ENCODE measurements at places on chromosomes 4 and X.

- no peak for DNase-seq
Measured at GRCh38 chr4:26238778-26239679, 81.8 kb upstream of the RBPJ start.

- DNase-seq, result no peak
Measured at GRCh38 chrX:153829799-153830639, at the start of gene PDZD4. TSS of gene PDZD4 (minus strand) at chrX:153830544. CDS start at chrX:153830298, 246 bp downstream.

DNA sequence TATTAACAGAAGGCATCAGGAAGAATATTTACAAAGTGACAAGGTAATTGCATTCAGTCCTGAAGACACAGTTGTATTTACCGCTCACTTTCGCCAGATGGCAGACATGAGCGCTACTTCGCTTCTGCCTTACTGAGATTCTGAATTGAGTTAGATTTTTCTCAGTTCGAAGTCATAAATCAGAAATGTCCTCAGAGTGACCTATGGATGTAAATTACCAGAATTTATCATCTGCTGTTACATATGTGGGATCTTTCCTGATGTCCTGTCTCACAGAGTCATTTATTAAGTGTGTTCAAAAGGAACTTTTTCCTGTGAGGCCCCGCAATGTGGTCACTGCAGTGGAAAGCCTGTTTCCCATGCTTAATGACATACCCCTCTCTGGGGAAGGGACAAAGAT lies 97.3 kb upstream of the DCLK2 start:
- peak; percentile 4 for DNase-seq

GRCh38 chrX:8748855-8749254 lies 16.9 kb upstream of the ANOS1 start:
- DNase-seq, result no peak

DNA sequence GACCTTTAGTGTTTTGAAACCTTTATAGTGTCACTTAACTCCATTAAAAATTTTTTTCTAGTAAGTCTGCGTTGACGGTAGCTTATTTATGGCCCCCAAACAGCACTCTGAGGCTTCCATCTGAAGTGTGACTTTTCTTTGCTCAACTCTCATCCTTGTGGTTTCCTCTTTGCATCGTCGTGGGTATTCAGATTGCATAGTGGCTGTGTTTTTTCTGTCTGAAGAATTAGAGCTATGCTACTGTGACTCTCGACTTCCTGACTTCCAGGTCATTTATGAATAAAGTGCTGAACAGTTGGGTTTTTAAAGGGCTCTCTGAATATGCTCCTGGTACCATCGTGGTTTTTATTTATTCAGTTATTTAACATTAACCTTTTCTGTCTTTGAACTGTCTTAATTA lies 44.9 kb downstream of the JADE1 start:
- no peak for DNase-seq

DNA sequence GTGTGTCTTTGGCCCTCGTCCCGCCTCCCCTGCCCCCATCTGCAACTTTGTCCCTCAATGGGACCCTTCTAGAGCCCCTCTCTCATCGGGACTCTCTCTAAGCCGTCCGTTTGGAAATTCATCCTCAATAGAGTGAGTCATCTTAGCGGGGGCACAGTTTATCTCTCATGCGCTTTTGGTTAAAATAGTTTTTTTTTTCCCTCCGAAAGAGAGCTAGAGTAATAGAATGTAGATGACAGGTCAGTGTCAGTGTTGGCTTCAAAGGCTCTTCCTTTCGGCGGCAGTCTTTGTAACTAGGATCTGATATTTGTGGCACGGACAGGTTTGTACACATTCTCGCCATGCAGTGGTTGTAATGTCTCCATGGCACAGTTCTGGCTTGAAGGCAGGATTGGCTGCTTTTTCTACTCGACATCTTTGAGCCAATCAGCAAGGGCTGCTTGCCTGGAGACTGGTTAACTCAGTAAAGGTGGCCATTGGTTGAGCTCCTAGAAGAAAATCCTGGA lies 989 bp downstream of the N4BP2 start:
- DNase-seq, result peak; percentile 59

- no peak for DNase-seq
Measured at GRCh38 chr4:182425302-182425701, 182.1 kb downstream of the TENM3 start.

- DNase-seq, result no peak
Measured at GRCh38 chr4:85741921-85742591, 267.1 kb downstream of the ARHGAP24 start.

DNA sequence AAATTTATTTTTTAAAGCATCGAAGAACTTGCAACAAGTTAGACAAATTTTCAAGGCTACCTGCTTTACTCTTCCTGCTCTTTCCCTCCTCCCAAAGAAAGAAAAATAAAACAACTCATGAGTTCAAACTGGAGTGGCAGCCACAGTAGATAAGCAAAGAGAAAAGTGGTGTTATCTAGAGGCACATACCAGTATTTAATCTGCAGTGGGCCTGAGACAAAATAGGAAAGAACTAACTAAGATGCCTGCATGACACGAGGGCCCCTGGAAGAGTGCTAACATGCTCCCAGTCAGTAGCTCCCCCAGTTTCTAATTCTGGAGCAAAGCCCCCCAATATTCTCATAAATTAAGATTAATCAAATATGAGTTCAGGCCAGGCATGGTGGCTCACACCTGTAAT lies 7.9 kb downstream of the ARL9 start:
- no peak for DNase-seq

DNA sequence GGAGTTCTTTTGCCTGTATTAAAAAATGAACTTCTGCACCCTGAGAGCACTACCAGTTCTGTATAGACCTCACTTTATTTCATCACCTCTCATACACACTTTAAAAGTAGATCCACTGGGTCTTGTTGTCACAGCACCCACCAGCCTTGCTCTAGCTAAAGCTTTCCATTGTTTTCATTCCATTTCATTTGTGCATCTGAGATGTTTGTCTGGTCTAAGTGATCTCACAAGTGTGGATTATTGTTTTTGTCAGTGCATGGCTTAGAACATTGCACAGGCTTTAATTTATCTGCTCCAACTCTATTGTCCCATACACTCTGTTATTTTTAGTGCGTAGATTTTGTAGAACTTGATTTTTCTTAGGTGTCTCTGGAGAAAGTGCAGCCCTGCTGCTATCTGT lies 1157.5 kb upstream of the PABPC4L start:
- DNase-seq, result no peak

GRCh38 chrX:67787196-67787595 lies 243.4 kb downstream of the AR start:
- DNase-seq, result no peak

DNA sequence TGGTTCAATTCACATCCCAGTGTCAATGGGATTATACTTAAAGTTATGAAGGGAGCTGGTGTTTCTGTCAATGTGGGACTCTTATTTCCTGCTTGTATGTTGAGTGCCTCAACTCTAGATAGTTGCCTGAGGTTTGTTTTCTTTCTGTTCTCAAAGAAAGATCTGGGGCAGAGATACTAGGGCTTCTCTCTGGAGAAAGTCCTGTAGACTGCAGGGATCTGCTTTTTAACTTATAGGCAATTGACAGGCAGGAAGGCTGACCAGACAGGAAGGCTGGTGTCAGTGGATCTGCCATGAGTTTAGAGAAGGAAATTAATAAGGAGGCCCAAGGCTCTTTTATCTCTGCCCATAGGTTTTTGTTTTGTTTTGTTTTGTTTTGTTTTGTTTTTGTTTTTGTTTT lies 64.0 kb upstream of the PRKX start:
- DNase-seq, result no peak

DNA sequence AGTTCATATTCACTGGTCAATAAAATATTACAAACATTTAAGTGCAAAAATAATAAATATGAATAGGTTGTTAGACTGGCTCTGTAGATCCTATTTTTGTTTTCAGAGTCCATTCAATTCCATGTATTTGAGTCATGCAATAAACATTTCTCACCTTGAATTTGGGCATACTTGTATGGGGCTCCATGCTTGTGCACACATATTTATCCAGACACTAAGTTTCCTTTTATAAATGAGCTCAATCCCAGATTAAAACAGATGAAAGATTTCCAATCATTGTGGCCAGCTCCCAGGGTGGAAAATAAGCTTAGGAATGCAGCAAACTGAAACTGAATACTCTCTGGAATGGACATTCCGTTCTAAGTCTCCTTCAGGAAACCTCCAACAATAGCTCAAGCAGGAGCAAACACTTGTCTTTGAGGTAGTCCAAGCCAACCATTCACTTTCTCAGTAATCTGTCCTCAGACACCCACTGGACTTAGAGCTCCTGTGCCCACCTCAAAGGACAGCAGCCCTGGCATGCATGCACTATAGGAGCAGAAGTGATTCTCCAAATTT lies 16.4 kb downstream of the DMD start:
- DNase-seq, result no peak

GRCh38 chr4:61918507-61918906 lies 718.4 kb downstream of the ADGRL3 start:
- DNase-seq, result no peak

DNA sequence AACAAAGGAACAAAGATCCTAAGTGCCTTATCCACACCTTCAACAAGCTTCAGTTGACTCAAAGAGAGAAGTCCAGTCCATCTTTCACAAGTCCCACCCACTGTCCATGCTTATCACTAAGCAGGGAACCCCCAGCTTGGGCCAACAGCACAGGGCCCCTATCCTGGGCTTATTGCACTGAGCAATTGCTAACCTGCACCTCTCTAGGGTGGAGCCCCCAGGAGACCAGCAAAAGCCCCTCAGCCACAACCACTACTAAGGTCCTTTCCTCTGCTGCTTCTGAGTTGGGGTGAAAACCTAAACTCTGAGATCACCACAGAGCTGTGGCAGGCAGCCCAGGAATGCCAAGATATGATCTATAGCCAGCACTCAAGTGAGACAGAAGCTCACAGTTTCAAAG lies 96.7 kb upstream of the PBDC1 start:
- no peak for DNase-seq

GRCh38 chrX:45783002-45783401 lies 582.3 kb upstream of the DIPK2B start:
- DNase-seq, result no peak

GRCh38 chr4:129453524-129454200 lies 357.7 kb downstream of the C4orf33 start:
- DNase-seq, result no peak

DNA sequence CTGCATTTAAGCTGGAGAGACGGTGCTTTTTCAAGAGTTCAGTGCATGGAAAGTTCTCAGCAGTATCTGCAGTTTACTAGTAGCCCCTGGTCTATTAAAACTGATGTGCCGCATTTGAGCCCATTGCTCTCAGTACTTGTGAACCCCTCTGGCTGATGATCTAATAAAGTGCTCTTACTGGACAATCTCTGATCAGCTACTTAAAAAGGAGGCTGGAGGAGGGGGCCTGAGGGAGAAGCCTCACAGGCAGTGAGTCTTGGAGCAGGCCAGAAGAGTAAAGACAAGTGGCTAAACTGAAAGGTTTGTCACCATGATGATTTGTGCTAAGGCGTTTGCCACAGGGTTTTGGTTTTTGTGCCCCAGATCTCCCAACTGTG lies 138.5 kb downstream of the ARX start:
- no peak for DNase-seq

GRCh38 chr4:8283161-8283560 lies 13.6 kb downstream of the HTRA3 start:
- DNase-seq, result no peak

DNA sequence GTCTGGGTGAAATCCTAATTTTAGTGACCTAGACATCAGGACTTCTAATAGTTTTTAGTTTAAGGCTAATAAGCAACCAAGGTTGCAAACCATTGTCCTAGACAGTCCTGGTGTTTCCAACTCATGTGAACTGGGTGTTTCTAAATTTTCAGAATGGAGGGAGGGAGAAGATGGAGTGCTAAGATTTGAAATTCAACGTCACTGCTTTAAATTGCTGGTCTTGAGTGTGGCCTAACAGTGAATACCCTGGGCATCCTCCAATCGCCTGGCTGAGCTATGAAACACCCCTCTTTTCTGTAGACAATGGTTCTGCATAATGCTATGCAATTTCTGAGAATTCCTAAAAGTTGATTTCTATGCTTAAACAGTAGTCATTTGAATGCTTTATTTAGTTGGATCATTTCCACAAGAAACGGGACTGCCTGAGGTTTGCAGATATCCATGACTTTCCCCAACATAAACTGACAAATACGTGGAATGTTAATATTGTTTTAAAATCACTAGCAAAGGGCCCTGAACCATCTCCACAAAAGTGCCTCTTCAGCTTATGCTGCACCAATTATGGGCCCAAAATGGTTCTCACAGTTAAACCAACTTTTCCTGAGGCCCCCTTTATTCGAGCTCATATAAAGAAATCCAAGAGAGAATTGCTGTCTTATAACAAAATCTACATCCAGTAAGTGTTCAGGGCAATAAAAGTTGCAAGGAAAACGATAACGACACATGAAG lies 1.1 kb downstream of the FBXL5 start:
- DNase-seq, result no peak

- DNase-seq, result no peak
Measured at GRCh38 chr4:145498430-145498829, 16.8 kb downstream of the SMAD1 start.

GRCh38 chr4:59094505-59094904 lies 1984.3 kb upstream of the IGFBP7 start:
- DNase-seq, result no peak

GRCh38 chr4:136934601-136935000 lies 597.7 kb downstream of the PCDH18 start:
- DNase-seq, result no peak

GRCh38 chrX:132591719-132592275 lies 103.0 kb upstream of the MBNL3 start:
- DNase-seq, result no peak

GRCh38 chr4:154010371-154010770 lies 221.5 kb upstream of the SFRP2 start:
- no peak for DNase-seq

- no peak for DNase-seq
Measured at GRCh38 chr4:2591189-2591588, 54.7 kb downstream of the FAM193A start.

Data from stimulated activated CD8-positive, alpha-beta memory T cell treated with anti-CD3 and anti-CD28 coated beads, Interleukin-15, amount 100 ng/mL, for 48 hours (primary cell).